Breast epithelium (tissue), 4 donors: ENCODE measurements at places on chromosomes 5 and 9. TPM values are rescaled to one million over a fixed set of nuclear protein-coding genes. Genes with fewer than 3 reads are reported as not detected.

GRCh38 chr9:110115826-110116542 lies 92.0 kb downstream of the C9orf152 start:
- no peaks in the 10 kb centered on the region for H3K4me1 ChIP-seq
- H3K27ac ChIP-seq = peak overlapping the region; percentile 64
- H3K4me3 ChIP-seq = no peak overlapping the region
- H3K36me3 ChIP-seq = no peaks in the 10 kb centered on the region

DNA sequence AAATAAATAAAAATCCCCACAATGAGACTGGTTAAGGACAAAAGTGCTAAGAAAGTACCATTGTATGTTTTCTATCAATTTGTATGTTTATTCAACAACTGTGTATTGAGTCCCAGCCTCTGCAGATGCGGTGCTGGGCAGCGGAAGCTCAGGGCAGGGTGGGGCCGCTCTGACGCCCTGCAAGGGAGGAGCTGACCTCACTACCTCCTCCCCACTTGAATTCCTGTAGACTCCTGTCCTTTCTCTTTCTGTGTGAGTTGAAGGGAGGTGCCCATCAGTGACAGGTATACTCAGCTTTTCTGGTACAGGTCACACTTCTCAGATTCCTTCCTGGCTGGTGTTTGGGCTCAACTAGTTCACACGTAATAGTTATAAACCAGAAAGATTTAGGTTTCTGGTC lies 27.0 kb downstream of the ANGPTL2 start:
- H3K27me3 ChIP-seq = no peaks in the 10 kb centered on the region
- H3K4me3 ChIP-seq = no peak overlapping the region
- H3K27ac ChIP-seq = peak overlapping the region; percentile 66
- DNase-seq = no peak
- H3K36me3 ChIP-seq = no peaks in the 10 kb centered on the region

- no peaks in the 10 kb centered on the region for H3K36me3 ChIP-seq
- H3K4me1 ChIP-seq = peaks cover 6% of the 10 kb centered on the region
- peak; percentile 59 for DNase-seq
- peaks cover 20% of the 10 kb centered on the region for H3K27me3 ChIP-seq
Observed at GRCh38 chr5:171418316-171418981, 998 bp upstream of the FGF18 start.

The KLF4 gene
- 53.4 TPM for total RNA-seq

DNA sequence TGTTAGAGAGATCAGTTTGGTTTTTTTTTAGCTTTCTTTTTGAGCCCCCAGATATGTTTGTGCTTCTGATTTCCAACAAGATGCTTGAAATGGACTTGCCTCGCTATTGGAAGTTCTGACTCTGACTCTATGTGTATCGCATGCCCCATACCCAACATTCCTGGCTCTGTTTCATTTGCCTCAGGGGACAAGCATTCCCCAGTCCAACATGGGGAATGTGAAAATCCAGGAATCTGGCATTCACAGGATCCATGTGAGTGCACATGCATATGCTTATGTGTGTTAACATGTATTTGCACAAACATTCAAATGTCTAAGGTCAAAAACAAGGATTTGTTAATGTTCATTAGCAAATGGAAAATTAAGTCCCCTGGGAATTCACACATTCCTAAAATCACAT lies 233.9 kb downstream of the TLR4 start:
- no peak overlapping the region for H3K4me3 ChIP-seq
- peak; percentile 27 for DNase-seq
- H3K27me3 ChIP-seq = no peaks in the 10 kb centered on the region
- no peaks in the 10 kb centered on the region for H3K4me1 ChIP-seq
- H3K36me3 ChIP-seq = no peaks in the 10 kb centered on the region

DNA sequence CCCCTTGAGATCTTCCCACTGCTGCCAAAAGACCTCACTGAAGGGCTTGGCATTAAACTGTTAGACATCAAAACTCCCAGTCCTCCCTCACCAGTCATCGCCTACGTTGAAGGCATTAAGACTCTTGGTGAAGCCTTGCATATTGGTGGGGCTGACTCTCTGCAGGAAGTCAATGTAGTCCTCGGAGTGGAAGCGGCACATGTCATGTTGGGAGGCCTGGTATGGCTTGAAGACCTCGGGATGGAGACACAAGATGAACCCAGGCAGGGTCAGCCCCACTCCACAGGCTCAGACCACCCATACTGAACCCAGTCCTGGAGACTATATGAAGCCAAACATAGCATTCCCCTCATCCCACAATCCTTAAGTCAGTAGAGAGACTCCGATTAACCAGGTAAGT lies 1.9 kb downstream of the HDAC3 start:
- no peak overlapping the region for H3K27ac ChIP-seq
- no peak for DNase-seq
- no peaks in the 10 kb centered on the region for H3K27me3 ChIP-seq
- H3K4me1 ChIP-seq = peaks cover 19% of the 10 kb centered on the region

The IFNA21 gene
- not detected for total RNA-seq
